ELR (cell line): ENCODE measurements at places on chromosomes 12 and 14.

DNA sequence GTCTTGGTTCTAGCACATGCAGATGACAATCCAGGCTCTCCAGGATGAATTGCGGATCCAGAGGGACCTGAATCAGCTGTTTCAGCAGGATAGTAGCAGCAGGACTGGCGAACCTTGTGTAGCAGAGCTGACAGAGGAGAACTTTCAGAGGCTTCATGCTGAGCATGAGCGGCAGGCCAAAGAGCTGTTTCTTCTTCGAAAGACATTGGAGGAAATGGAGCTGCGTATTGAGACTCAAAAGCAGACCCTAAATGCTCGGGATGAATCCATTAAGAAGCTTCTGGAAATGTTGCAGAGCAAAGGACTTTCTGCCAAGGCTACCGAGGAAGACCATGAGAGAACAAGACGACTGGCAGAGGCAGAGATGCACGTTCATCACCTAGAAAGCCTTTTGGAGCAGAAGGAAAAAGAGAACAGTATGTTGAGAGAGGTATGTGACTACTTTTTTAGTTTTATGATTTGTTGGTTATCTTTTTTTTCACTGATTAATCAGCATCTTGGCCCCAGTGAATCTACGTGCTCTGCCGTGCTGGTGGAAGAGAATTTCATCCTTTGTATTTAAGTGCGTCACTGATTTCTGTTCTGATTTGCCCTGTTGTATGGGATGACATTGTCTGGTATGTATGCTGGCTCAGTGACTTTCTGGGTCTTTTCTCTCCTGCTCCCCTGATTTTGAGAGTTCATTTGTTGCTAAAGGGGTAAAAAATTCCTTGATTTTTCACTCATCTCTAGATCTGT is 92.3 kb downstream of the ERC1 start:
- no peak for DNase-seq

- DNase-seq: no peak
Observed at GRCh38 chr14:93937519-93937918, 10.4 kb downstream of the FAM181A start.

DNA sequence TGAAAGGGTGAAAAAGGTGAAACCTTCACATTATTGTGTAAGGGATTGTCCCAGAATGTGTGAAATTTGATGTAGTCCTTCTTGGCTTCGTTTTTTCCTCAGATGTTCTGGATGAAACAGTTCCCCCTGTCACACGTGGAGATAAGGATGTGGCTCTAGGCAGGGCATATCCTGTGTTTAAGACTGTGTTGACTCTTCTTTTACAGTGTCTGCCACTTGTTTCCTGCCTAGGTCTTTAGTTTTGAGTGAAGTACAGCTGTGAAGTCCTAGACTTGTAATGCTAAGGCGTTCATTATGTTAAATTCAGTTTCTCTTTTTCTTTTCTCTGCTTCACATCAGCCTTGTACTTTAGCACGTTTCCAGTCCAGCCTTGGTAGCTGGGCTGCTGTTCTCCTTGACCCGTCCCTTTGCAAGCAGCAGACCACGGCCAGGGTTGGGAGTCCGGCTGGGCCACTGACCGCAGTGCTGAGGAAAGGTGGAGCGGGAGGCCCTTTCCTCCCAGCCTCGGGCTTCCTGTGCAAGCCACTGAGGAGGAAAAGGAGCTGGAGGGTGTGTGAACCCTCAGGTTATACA is 59.1 kb downstream of the RASSF3 start:
- no peak for DNase-seq

DNA sequence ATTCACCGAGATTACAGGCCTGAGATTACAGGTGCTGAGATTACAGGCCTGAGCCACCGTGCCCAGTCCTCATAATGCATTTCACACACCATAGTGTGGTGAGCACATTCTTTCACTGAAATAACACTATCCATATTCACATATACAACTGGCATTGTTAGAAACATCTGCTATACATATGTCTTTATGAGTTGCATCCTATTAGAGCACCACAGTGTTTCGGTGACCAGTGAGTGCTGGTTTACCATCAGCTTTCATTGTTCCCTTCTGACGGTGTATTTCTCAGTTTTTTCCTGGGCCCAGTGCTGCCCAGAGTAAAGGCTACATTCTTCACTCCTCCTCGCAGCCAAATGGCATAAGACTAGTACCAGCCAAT is 96.2 kb upstream of the FGD4 start:
- DNase-seq: no peak

GRCh38 chr12:91958816-91959215 is 186.8 kb downstream of the BTG1 start:
- DNase-seq: peak; percentile 70

- DNase-seq: no peak
Observed at GRCh38 chr12:2382370-2383155, 329.8 kb downstream of the CACNA1C start.

- DNase-seq: peak; percentile 45
Observed at GRCh38 chr14:38211255-38211735, 3.6 kb downstream of the SSTR1 start.

DNA sequence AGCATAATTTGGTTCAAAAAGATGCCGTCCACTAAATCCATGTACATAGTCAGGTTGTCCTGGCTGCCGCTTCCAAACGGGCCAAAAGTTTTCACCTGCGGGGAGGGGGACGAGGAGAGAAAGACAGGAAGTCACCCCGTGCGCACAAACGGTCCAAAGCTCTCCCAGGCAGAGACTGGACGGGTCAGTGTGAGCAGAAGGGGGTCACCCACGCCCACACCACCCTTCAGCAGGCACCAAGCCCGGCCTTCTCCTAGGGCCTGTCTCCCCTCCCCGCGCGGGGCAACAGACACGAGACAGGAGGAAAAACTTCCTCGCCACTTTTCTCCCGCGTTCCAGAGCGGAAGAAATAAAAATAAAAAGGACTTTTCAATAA is 888 bp downstream of the CCDC88C start:
- no peak for DNase-seq

DNA sequence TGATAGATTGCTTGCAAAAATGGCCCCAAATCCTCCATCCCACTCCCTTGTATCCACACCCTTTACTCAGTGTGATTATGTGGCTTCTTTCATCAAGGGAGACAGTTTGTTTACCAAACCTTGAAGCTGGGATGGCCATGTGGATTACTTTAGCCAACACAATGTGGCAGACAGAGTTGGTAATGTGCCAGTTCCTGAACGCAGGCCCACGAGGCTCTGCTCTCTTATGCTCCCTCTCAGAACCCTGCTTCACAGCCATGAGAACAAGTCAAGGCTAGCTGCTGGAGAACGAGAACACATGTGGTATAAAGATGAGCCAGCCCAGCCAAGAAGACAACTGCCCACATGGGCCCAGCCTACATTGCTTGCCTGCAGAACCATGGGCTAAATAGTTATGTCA is 162.3 kb downstream of the NDUFA12 start:
- DNase-seq: no peak

GRCh38 chr14:50344116-50344775 is 32.1 kb downstream of the DMAC2L start:
- DNase-seq: peak; percentile 69

DNA sequence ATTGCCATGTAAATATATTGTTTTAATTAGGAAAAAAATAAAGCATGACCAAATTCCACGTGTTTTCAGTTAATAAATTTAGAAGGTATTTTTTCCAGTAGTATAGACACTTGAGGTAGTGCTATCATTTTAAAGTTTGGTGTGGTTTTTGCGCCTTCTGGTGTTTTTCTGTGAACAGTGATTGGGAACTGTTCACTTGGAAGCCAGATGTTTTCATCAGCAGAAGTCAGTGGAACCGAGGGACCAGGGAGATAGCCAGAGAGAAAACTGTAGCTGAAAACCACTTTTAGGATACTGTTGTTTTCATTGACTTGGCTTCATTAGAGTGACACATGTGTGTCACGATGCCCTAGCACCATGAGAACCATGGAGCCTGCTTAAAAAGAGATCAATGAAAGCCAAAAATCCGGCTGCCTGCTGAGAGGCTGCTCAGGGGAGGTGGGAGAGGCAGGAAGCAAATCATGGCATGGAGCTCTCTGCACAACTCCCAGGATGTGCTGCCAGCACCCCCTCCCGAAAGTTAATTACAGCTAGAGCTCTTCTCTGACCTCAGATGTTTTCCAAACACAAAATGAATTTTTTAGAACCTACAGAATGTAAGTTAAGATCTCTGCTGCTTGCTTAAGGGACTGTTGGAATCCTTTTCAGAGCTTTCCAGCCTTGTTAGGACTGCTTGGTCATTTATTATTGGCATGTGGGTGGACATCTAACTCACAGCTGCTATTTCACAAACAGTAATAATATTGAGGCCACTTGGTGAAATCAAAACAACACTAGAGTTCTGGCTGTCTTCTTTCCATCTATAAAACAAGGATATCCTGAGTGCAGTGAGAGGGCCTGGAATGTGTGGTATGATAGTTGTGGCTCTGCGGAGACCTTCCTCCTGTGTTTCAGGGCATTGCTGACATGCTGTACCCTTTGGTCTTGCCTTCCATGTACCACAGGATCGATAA is 192.3 kb downstream of the ANO4 start:
- DNase-seq: peak; percentile 4

GRCh38 chr14:24136684-24137528 is 912 bp downstream of the PSME1 start:
- DNase-seq: no peak

GRCh38 chr14:84688297-84689025 is 841.5 kb upstream of the FLRT2 start:
- no peak for DNase-seq

GRCh38 chr14:53180272-53181221 is 27.4 kb upstream of the DDHD1 start:
- DNase-seq: peak; percentile 40
